Activated CD4-positive, alpha-beta memory T cell treated with anti-CD3 and anti-CD28 coated beads, Interleukin-2, amount 10 ng/mL, durations not matched to agents 7 days and 5 days (primary cell): ENCODE measurements at places on chromosomes 2 and 18. TPM values are rescaled to one million over a fixed set of nuclear protein-coding genes. Genes with fewer than 3 reads are reported as not detected.

Gene EN1
- total RNA-seq = not detected

Gene INHBB
- not detected for total RNA-seq

Gene RGPD8
- total RNA-seq = 7.9 TPM

Gene TMEM182
- 3.2 TPM for total RNA-seq

Gene TFCP2L1
- total RNA-seq = 0.08 TPM

Gene CFAP221
- not detected for total RNA-seq

GRCh38 chr2:239966853-239967552, 58.1 kb downstream of the NDUFA10 start:
- DNase-seq = no peak

- DNase-seq = no peak
Observed at GRCh38 chr18:36887114-36887513, 58.2 kb downstream of the KIAA1328 start.

GRCh38 chr2:230932556-230933511, 7.8 kb upstream of the GPR55 start:
- DNase-seq = peak; percentile 16

DNA sequence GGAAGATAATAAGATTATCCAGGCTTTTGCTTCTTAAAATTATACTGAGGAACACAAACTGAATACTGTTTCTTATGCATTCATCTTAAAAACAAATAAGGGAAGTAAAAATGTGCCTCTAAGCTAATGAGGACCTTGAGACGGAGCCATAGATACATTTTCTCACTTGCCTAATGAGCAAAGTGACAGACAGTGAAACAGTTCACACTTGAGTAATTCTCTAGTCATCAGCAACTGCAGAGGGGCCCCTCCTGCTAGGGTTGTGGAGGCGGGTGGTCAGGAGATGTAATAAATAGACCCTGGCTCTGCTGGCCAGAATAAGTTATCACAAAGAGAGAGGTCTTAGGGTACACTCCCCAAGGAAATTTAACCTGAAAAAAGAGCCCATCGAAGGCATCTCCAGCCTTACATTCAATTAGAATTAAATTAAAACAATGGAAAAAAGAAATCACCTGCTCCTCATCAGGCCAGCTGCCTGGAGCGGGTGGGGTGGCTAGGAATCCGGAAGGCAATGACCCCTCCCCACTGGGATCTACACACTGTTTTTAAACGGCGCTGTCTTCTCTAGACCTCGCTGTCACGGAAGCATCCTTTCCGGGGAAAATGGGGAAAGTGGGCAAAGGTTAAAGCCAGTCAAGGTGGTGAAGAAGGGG, 32.6 kb upstream of the INSIG2 start:
- no peak for DNase-seq

- no peak for DNase-seq
Observed at GRCh38 chr2:164692114-164692513, 70.8 kb upstream of the GRB14 start.

DNA sequence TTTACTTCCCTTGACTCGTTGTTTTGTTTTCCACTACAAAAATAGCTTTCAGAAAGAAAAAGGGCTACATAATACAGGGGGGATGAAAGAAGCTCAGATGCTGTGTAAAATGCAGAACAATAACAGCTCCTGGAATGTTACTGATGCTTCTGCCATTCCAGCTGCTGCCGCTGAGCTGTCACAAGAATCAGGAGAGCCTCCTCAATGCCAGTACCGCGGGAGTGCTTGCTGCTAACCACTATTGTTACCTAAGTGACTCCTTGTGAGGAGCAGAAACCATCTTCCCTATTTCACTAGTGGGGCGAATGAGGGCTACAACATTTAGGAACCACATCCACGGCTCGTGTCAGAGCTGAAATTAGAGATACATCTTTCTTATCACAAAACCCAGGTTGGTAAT, 384.8 kb downstream of the GALR1 start:
- no peak for DNase-seq

GRCh38 chr2:175844169-175844568, 157.9 kb downstream of the LNPK start:
- no peak for DNase-seq

GRCh38 chr18:39487932-39488331, 1922.3 kb upstream of the CELF4 start:
- DNase-seq = no peak

DNA sequence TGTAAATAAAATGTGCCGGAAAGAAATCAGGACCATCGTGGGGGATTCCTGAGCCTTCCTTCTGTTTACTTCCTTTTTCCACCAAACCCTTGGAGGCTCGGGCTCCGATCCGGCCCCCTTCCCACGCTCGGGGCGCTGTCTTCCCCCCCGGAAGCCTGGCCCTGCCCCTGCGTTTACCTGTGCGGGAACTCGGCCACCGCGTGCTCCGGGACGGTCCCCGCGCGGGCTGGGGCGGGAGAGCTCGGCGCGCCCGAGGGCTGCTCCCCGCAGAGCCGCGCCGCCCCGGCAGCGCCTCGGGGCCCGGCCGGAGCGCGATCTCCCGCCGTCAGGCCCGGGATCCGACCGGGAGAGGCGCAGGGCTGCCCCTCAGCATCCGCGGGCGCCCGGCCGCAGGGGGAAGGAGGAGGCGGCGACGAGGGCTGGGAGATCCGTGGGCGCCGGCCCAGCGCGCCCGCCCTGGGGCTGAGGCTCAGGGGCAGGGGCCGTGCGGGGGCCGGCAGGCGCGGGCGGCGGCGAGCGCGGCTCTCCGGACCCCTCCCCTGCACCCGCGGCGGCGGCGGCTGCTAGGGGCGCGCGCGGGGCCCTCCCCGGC, 435 bp downstream of the ADCY3 start:
- peak; percentile 26 for DNase-seq
